ENCODE measurements at places on chromosomes 13 and 19.

GRCh38 chr19:4376671-4376990, 23.7 kb downstream of the SH3GL1 start:
- no peak for DNase-seq

GRCh38 chr19:37931881-37932655, 25.1 kb downstream of the SIPA1L3 start:
- no peak for DNase-seq

GRCh38 chr13:86020351-86021002, 221.3 kb upstream of the SLITRK6 start:
- no peak for DNase-seq

GRCh38 chr19:38851622-38852230, 1.9 kb upstream of the HNRNPL start:
- peak; percentile 95 for DNase-seq

DNA sequence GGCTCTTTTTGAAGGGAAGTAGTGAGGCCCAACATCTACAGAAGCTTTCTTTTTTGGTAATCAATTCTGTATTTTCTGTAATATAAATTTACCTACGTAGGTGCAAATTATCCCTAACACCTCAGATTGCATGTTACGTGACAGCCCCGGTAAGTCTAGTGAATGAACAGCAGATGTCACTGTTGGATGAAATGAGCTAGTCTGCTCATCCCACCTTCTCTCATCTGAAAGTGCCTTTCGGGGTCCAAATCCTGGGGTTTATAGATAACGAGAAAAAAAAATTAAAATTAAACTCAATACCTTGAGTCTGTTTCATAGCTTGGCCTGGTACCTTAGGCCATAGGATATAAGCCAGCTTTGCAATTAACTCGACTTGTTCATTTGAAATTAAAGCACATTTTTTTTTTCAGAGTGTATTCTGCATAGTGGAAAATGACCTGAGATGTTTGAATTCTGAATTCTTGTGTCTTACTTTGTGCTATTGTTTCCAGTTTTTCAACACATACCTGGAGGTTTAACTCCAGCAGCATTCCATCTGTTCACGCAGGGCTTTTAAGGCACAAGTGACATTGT, 548.2 kb downstream of the GPC5 start:
- DNase-seq = no peak

- DNase-seq = no peak
Measured at GRCh38 chr19:13066933-13067807, 35.5 kb downstream of the LYL1 start.

- DNase-seq = no peak
Measured at GRCh38 chr19:6610934-6611852, 20.2 kb upstream of the CD70 start.

GRCh38 chr13:112067871-112068539, 1.1 kb downstream of the SOX1 start:
- DNase-seq = no peak

GRCh38 chr19:33394723-33395560, 21.4 kb downstream of the CEBPG start:
- DNase-seq = no peak

- DNase-seq = peak; percentile 35
Measured at GRCh38 chr19:36572593-36573019, 486 bp downstream of the ZNF529 start.

GRCh38 chr19:38394488-38394887, 6.0 kb downstream of the SPRED3 start:
- DNase-seq = no peak

DNA sequence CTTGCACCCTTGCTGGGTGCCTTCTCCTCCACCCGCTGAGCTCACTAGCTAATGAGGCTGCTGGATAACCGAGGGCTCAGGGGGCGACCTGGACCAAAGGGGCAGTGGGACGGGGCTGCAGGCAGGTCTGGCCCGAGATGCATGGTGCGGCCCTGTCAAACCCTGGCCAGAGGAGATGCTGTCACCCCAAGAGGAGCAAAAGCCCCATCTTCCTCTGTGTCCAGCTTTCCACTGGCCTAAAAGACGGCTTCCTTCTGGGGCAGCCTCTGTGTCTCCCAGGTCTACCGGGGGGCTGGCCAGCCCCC, 261.8 kb downstream of the TBC1D4 start:
- no peak for DNase-seq

DNA sequence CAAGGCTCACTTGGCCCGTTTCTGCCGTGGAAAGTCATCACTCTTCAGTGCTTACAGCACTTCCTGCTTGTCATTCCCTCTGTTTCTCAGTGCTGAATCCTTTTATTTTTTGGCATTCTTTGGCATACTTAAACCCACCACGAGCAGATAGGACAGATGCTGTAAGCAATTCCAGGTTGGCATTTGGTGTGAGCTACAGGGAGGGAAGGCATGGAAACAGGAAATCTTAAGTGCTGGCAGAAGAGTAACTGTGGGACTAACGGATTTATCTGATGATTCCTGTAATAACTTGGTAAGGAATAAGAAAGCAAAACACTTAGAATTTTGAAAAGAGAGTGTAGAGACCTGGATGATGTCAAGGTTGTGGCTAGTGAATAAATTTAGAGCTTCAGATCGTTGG, 273.4 kb downstream of the GPC6 start:
- DNase-seq = no peak

GRCh38 chr19:41395355-41395754, 1.8 kb downstream of the EXOSC5 start:
- no peak for DNase-seq

GRCh38 chr19:49595819-49596404, 4.9 kb downstream of the PRR12 start:
- DNase-seq = no peak

- peak; percentile 88 for DNase-seq
Measured at GRCh38 chr19:53424968-53425597, 6.7 kb upstream of the ZNF761 start.

DNA sequence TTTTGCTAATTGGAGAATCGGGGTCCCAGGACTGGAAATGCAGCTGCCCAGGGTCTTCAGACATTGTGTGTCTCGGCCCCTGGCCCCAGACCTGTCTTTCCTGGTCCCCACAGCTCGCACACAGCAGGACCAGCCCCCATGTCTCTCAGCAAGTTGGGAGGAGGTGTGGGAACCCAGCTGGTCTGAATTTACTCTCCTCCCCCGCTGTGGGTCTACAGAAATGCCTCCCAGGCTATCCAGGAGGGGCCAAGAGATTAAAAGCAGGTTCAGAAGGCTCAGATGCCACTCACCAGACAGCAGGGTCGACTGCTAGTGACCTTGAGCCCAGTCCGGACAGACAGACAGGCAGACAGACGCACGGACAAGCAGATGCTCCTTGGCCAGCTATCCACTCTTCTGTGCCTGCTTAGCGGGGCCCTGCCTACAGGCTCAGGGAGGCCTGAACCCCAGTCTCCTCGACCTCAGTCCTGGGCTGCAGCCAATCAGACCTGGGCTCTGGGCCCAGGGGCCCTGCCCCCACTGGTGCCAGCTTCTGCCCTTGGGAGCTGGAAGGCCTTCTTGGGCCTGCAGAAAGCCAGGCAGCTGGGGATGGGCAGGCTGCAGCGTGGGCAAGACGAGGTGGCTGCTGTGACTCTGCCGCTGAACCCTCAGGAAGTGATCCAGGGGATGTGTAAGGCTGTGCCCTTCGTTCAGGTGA, at the start of gene DAND5:
Gene DAND5, plus strand, starts transcription at position 285 of the 697 bp plus-strand sequence. Its CDS starts 85 bp downstream, at position 370.
- no peak for DNase-seq

GRCh38 chr13:50509771-50510441, 333.6 kb downstream of the DLEU7 start:
- DNase-seq = no peak

All from natural killer cell (primary cell).